Bronchial smooth muscle cell (primary cell): ENCODE measurements at places on chromosomes 2 and 18. TPM values are rescaled to one million over a fixed set of nuclear protein-coding genes. Genes with fewer than 3 reads are reported as not detected.

MAL gene
- 0.16 and 0.17 TPM in 2 replicates for total RNA-seq

INO80C gene
- 2.1 and 4.4 TPM in 2 replicates for total RNA-seq

LRRTM4 gene
- total RNA-seq: 0.16 TPM in 1 of 2 replicates, not detected in the other

MYO1B gene
- 37.9 and 84.0 TPM in 2 replicates for total RNA-seq

LRP1B gene
- under 0.01 TPM in 1 of 2 replicates, not detected in the other for total RNA-seq
